ENCODE measurements at places on chromosomes 16 and 17.

- DNase-seq, result no peak
Observed at GRCh38 chr17:40518401-40519088, 17.1 kb upstream of the TNS4 start.

GRCh38 chr17:79042421-79043190, 18.6 kb downstream of the C1QTNF1 start:
- DNase-seq, result peak; percentile 55

DNA sequence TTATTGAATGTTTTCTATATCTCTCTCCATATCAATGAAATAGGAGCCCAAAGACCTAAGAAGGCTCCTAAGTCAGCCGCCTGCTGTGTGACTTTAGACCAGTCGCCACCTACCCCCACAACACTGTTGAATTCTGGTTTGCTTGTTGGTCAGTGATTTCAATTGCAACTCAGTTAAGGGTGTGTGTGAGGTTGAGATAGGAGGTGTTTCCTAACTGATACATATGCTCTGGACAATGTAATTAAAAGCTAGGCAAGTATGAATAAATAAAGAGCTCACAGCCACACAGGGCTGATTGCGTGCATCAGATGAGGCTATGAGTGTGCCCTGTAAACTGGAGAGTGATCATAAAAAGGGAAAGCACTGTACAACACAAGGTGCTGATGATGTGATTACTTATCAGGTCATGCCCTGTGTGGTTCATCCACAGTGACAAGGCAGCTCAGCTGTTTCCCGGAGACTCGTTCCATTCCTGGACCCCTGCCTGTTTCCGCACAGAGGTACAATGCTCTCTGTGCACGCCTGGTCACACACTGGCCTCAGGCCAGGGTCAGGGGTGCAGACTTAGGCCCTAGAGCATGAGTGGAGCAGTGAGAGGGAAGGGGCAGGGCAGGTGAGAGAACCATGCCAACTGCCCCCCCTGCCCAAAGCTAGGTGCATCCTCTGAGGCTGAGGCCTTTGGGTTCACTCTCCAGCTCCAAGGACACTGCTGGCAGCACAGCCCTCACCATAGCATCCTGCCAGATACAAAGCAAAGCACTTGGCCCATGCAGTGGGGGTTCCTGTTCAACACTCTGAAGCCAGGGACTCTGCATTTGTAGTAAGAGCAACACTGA, 3.3 kb upstream of the KRT35 start:
- DNase-seq, result no peak

GRCh38 chr17:77882481-77883212, 75.9 kb upstream of the TNRC6C start:
- no peak for DNase-seq

GRCh38 chr17:6276711-6277110, 158.2 kb downstream of the AIPL1 start:
- DNase-seq, result no peak

GRCh38 chr17:60526726-60527125, 684 bp upstream of the APPBP2 start:
- no peak for DNase-seq

DNA sequence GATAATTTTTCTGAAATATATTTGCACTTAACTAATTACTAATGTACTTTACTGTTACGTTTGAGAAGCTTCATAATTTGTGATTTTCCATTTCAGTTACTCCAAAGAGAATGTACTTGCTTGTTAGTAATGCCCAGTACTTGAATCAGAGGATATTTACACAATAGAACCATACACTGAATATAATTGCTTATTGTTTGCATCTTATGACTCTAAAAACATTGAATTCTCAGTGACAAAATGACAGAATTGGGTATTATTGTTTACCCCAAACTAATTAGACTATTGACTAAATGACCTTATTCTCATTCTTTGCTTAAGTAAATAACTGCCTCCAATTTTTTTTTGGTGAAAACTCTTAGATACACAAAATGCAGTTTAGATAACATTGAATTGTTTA, 8.9 kb downstream of the CCP110 start:
- DNase-seq, result no peak

- DNase-seq, result peak; percentile 33
Observed at GRCh38 chr16:71722801-71723536, 1.5 kb downstream of the PHLPP2 start.

GRCh38 chr17:39000021-39000601, 32.9 kb upstream of the FBXO47 start:
- no peak for DNase-seq

DNA sequence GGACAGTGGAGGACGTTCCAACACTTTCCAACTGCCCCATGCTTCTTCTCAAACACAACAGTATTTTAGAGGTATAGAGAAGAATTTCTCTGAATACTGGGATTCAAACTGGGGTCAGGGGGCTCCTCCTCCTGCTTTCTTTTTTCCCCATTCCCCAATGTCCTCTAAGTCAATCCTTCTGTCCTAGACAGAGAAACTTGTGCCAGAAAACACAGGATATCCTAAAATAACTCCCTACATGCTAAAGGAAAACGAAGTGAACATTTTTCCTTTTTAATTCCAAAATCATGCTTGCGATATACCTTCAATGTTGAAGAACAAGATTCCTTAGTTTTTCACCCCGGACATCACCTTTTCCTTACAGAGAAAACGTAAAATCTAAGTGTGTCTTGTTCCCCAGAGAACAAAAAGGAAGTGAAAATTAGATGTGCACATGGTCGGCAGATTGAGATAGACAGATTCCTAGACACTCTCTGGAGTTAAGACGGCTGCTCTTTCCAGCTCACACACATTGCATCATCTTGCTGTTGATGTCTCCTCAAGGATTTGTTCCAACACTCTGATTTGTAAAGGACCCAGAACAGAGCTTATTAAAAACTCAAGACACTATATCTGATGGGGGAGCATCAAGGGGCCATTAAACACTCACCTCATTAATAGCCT, 228.2 kb downstream of the GRIN2A start:
- DNase-seq, result no peak
